ENCODE measurements at places on chromosomes 16 and 17.

- no peak for DNase-seq
These were observed 139.6 kb downstream of the XYLT1 start for GRCh38 chr16:17331071-17331607.

DNA sequence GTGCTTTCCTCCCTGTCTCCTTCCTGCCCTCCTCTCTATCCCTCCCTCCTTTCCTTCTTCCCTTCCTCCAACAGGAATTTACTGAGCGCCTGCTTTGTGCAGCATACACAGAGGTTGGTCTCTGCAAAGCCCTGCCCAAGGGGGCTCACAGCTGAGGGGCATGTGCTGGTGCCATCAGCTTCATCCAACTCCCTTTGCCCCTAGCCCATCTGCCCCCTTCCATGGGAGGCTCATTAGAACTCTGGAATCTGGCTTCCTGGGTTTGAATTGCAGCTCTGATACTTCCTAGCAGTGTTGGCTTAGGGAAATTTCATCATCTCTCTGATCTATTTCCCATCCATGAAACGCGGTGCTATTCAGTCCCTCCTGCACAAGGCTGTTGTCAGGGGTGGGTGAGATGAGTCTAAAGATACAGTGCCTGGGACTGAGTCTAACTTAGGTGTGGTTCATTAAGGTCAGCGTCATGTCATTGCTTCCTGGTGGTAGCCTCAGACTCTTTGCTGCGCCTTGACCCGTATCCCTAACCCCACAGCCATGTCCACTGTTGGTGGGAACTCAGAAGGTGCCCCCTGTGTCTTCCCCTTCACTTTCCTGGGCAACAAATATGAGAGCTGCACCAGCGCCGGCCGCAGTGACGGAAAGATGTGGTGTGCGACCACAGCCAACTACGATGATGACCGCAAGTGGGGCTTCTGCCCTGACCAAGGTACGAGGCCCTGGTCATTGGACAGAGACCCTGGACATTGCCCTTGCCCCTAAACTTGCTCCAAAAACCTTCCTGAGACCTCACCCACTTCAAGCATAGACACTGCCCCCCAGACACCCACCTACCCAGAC lies 10.3 kb downstream of the MMP2 start:
- DNase-seq = no peak

DNA sequence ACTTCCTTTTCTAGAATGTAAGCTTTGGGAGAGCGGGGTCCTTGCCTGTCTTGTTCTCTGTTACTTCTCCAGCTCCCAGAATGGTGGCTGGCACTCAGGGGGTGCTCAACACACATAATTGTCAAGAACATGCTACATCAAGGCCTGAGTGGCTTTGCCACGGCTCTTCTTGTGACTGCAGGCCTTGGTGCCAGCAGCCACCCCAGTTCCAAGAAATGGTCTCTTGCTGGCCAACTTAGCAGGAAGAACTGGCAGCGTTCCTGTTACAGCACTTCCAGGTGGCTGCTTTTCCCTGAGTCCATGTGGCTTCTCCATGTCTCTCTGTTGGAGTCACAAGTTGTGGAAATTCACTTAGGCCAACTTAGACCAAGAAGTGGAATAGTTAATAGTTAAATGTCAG lies 36.1 kb downstream of the PRKCB start:
- no peak for DNase-seq

- DNase-seq = no peak
These were observed 7.5 kb upstream of the SNTB2 start for GRCh38 chr16:69179328-69180010.

DNA sequence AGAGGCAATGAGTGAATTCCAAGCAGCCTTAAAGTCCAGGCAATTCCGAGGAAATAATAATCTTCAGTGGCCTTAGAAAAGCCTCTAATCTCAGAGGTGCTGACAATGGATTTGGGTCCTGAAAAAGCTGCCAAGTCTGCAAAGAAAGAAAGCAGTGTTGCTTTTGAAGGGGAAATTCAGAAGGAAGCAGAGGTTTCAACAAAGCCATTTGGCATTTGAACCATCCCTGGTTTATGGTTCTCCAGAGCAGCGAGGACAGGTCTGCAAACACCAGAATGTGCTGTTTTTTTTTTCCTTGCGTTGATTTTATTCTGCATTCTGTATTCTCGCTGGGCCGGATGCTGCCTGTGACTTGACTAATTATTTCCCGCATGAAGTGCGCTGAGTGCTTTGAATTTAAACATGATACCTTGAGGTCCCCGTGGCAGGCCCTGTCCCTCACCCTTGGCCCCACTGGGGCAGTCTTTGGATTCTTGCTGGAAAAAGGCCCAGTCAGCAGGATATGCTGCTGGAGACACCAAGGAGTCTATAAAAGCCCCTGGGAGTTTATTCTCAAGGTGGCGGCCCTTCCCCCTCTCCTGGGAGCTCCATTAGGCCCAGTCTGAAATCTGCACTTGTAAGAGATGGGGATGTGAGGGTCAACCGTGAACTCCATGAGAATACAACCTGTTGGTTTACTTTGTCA lies 338.3 kb downstream of the HAPSTR1 start:
- no peak for DNase-seq

DNA sequence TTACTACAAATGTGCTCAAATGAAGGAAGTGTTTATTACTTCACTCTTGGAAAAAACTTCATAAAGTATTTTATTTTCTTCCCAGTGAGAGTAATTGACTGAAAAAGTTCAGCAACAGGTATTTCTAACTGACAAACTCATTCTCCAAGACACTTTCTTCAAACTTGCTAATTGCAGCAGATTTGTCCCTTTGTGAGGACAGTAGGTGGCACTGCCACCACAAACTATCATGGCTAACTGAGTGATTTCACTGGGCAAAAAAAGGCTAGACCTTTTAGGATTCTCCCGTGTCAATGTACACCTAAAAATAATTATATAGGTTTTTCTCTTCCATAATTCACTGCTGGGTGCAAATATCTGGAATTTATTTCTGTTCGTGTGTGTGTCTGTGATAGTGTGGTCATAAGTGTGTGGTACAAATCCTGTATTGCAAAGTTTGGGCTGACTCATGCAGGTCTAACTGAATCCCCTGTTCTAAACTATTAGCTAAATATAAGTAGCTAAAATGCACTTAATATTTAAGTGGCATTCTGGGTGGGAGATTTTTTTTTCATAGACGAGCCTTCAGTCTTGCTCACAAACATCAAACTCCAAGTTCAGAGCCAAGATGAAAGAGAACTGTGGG lies 3.9 kb downstream of the HS3ST3A1 start:
- peak; percentile 6 for DNase-seq

GRCh38 chr17:21169496-21169895 lies 42.7 kb downstream of the DHRS7B start:
- no peak for DNase-seq

- no peak for DNase-seq
These were observed 45.1 kb downstream of the FZD2 start for GRCh38 chr17:44602390-44602789.

GRCh38 chr16:86044881-86045590 lies 146.1 kb downstream of the IRF8 start:
- peak; percentile 25 for DNase-seq

DNA sequence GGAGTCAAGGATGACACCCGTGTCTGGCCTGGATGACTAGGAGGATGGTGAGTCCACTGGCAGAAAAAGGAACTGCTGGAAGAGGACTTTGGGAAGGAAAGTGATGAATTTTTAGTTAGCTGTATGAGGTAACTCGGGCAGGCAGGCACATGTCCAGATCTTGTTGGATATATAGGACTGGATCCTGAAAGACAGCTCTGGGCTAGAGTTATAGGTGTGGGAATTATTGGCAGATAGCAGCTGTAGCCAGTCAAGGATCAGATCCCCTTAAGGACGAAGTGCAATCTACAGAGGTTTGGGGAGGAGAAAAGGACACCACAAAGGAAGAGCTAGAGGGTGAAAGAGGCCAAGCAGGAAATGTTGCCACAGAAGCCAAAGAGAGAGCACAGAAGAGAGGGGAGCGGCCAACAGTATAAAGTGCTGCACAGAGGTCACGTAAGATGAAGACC lies 10.1 kb downstream of the CYB5D1 start:
- no peak for DNase-seq

DNA sequence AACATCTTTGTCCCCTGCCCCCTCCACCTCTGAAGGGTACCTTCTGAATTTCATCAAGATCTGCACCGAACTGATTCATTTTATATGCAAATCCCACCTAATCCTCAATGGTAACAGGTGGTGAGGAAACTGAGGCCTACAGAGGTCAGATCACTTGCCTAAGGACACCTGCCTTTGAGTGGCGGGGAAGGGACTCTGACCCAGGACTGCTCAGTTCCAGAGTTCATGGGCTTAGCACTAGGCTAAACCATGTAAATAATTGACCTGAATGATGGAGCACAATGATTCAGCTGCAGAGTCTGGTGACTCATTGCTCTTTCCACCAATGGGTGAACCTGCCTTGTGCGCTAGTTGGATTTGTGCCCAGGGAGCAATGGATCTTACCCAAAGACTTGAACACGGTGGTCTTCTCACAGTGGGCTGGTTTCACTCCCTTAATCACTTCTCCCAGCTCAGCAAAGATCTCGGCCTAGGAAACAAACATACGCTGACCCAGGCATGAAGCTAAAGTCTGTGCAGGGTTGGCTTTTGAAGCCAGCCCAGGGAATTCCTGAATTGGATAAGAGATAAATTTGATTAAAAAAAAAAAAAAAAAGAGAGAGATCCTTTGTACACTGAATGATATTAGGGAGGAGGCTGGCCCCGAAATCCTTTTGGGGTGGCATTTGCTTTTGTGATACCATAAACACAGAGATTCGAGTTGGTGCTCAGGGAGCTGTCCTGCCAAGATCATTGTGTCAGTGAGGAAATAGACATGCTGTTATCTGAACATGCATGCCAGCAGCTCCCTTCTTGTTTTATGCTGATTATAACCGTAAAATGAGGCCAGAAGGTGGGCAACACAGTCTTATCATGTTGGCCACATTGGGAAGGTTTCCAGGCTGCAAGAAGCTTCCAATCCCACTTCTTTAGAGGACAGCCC lies 17.0 kb downstream of the CRYM start:
- DNase-seq = no peak

- no peak for DNase-seq
These were observed 39.4 kb downstream of the ZNRF1 start for GRCh38 chr16:75038036-75038858.

- no peak for DNase-seq
These were observed 20.9 kb downstream of the KLHDC4 start for GRCh38 chr16:87744750-87745514.

DNA sequence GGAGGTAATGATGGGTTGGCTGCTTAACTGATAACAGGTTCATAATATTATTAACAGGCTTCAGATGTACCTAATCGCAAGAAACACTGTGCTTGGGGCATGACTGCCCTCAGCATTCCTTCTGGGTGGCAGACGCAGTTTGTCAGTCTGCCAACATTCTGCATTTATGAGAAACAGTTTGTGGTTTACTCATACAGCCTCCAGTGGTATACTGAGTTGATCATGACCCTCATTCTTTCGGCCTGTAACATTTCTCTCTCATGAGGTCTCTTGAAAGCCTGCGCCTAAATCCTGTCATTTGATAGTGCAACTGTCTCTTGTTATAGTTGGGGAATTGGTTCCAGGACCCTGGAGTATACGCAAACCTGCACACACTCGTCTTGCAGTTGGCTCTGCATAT lies 4.9 kb upstream of the RUSF1 start:
- DNase-seq = no peak

DNA sequence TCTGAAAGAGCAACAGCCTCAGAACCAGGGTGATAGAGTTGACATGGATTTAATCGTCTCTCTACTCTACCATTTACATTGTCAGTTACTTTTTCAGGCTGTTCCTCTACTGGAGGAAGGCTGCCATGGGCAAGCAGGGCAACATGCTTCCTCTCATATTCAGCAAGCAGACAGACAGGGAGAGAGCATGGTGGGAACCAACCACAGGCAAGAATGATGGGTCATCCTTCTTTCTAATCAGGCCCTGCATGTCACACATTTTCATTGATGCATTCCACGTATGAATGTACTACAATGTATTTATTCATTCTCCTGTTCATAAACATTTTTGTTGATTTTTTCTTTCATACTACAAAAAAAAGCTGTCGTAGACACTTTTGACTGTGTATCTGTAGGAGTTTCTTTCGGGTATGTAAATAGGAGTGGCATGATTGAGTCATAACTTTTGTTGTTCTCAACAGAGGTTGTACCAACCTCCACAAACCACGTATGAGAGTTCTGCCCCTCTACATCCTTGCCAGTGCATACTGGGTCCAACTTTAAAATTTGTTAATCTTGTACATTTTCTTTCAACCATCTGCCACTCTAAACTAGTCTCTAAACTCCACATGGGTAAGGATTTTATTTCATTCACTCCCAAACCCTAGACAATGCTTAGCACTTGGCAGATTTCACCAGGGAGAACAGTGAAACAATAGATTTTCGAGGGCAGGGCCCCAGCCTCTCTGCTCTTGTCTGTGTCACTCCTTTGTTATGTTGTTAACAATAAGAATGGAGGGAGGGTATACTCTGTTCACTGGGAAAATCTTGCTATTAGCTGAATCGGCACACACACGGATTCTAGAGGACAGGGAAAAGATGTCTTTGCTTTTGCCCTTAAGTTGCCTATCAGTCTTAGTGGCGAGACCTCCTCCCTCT lies 58.7 kb downstream of the CMC2 start:
- no peak for DNase-seq

- DNase-seq = no peak
These were observed 57.2 kb upstream of the SIAH1 start for GRCh38 chr16:48442379-48442778.

DNA sequence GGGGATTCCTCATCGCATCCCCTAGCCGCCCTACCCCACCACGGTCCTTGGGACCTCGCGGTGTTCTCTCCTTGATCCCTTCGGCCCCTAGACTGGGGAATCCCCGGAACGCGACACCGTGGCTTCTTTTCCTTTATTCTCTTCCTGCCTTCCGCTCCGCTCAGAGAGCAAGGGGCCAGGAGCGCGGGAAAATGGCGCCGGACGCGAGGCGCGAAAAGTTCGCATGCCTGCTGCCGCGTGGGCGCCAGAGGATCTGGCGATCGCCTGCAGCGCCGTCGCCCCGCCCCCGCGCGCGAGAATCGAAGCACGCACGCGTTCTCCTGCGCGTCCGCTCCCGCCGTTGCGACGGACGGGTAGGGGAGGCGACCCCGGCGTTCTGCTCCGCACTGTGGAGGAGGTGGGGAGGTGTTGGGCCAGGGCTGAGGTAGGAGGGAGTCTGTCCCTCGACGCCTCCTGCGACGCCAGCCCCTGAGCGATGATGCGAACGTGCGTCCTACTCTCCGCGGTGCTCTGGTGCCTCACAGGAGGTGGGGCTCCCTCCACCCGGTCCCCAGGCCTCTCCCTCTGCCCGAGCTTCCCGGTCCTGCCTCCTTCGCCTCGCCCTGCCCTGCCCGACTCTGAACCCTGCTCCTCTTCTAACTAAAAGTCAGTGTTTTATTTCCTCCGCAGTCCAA lies at the start of gene ZPBP2:
Gene ZPBP2 (plus strand): TSS at position 323 of the 674 bp plus-strand sequence. CDS start 153 bp downstream, at position 476.
- no peak for DNase-seq

GRCh38 chr17:29240968-29241963 lies 5.4 kb upstream of the CRYBA1 start:
- no peak for DNase-seq

DNA sequence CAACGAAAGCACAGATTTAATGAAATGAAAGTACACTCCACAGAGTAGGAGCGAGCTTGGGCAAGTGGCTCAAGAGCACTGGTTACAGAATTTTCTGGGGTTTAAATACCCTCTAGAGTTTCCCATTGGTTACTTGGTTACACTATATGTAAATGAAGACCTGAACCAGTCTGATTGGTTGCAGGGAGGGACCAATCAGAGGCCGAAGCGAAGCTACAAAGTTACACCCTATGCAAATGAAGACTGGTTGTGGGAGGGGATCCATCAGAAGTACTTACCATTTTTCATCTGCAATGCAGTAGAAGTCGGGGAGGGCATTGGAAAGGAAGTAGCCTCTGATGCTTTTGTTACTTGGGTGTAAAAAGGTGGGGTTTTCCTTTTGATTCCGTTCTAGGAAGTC lies 132.0 kb downstream of the PMP22 start:
- no peak for DNase-seq

GRCh38 chr17:64177311-64178010 lies 47.5 kb upstream of the ERN1 start:
- no peak for DNase-seq
